ENCODE measurements at places on chromosomes 12 and 14.

- no peak for DNase-seq
Observed at GRCh38 chr12:124159655-124160054, 135.2 kb upstream of the RFLNA start.

- DNase-seq = no peak
Observed at GRCh38 chr12:12960639-12961209, 8.8 kb upstream of the GPRC5D start.

GRCh38 chr12:131591136-131591535 is 119.8 kb upstream of the SFSWAP start:
- DNase-seq = no peak

DNA sequence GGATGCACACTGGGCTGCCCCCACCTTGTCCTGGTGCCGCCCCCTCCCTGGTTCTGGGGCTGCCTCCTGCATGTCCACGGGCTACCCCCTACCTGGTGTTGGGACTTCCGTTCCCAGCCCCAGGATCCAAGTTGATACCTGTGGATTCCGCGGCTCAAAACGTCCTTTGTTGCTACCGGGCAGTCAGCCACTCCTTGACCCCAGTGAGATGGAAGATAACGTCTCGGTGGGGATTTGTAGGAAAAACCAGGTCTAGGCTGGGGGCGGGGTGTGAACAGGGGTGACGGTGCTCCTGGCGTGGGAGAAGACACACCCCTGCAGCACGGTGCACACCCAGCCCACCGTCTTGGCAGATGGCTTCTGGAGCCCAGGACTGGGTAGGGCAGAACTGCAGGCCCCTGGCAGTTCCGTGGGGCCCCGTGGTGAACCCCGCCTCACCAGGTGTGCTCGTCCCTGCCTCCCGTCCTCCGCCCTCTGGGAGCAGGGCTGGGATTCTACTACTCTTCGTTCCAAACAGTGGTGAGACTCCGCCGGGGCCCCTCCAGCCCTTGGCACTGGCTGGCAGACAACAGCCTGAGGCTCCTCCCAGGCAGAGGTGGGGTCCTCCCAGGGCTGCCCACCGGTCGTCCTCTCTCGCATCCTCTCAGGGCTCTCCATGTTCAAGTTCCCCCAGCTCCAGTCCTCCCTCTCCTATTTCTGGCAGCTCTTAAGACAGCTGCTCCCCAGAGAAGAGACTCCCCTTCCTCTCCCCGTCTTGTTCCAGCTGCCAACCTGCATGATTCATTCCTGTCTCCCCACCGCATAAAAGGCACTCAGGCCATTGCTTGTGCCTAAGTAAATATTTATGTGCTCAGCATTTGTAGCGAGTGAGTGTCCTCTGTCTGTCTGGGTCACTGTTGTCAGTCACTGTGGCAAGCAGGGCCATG is 75.5 kb downstream of the FBXL14 start:
- DNase-seq = peak; percentile 39

- no peak for DNase-seq
Observed at GRCh38 chr14:81559385-81559784, 25.7 kb upstream of the SEL1L start.

- no peak for DNase-seq
Observed at GRCh38 chr12:9796346-9796745, 30.9 kb upstream of the KLRF1 start.

- DNase-seq = no peak
Observed at GRCh38 chr12:130879781-130880389, 8.0 kb downstream of the RAN start.

GRCh38 chr14:92659765-92660561 is 88.5 kb downstream of the LGMN start:
- DNase-seq = no peak

All from NCI-H1092 (cell line).